Hematopoietic multipotent progenitor cell treated with erythropoietin and hydrocortisone succinate and interleukin-3 and kit ligand, for 8 days (in vitro differentiated cells): ENCODE measurements at places on chromosomes 11 and 22.

DNA sequence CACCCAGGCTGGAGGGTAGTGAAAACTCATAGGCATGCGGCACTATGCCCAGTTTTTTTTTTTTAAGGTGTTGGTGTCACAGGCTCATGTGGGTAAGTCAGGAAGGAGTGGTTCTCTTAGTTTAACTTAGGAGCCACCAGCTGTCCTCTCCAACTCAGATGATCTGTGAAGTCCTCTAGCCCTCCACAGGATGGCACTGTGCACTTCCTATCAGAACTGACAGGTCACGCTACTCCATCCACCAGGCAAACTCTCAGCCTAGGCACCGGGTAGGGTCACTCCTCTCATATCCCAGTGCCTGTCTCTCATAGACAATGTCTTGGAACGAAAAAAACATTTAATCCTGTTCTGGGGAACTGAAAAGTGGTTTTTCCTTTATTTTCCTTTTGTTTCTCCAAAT is 16.5 kb downstream of the NAP1L4 start:
- DNase-seq = peak; percentile 73

DNA sequence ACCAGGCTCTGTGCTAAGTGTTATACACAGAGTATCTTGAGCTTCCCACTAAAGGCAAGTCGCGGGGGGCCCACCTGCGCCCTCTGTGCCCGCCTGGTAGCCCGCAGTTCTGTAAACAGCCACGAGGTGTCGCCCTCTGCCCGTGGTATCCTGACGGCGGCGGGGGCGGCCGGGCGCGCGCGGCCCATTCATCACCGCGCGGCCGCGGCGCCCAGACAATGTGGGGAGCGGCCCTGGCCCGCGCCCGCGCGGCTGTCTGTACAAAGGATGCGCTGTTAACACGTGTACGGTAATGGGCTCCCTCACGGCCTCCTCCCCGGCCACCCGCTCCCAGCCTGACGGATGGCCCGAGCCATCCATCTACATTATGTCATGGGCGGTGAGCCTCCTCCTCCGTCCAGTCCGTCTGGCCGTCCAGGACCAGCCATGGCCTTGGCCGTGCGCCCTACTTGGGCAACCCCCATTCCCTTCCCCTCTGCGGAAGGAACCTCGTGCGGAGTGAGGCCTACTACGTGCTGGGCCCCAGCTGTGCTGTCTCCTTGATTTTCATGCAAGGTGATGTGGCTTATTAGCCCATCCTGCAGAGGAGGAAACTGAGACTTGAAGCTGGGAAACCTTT is 99.4 kb downstream of the MIAT start:
- peak; percentile 38 for DNase-seq

GRCh38 chr22:31905356-31905755 is 39.0 kb upstream of the YWHAH start:
- DNase-seq = no peak

DNA sequence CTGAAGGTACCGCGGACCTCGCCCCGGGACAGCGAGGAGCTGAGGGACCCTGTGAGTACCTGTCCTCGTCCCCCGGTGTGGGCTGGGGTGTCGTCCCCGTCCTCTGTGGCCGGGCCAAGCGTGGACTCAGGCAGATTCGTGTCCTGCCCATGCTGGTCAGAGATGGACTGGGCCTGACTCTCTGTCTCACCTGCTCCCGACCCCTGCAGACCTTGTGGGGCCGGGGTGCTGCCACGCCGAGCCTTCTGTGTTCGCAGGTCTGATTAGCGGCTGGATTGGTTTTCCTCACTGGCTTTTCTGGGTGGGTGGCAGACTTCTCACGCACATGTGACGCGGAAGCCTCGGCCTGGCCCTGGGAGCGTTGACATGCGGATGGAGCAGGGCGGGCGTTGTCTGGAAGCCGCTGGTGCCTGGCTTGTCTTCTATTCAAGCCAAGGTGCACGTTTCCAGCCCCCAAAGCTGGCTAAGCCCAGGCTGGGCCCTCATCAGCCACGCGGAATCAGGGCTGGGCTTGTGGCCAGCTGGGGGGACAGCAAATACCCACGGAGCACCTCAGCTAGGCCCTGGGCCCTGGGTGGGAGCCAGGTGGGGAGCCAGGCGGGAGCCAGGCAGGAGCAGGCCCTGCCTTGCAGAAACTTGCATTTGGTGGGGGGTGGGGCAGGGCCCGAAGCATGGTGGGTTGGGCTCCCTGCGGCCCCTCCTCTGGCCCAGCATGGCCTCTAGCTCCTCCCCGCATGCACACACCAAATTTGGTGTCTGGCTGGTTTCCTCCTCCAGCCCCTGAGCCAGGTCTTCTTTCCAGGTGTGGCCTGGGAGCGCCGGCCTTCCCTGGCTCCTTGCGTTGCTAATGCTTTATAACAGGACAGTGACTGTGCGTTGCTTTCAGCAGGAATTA is 7.0 kb downstream of the GRAMD4 start:
- DNase-seq = no peak

DNA sequence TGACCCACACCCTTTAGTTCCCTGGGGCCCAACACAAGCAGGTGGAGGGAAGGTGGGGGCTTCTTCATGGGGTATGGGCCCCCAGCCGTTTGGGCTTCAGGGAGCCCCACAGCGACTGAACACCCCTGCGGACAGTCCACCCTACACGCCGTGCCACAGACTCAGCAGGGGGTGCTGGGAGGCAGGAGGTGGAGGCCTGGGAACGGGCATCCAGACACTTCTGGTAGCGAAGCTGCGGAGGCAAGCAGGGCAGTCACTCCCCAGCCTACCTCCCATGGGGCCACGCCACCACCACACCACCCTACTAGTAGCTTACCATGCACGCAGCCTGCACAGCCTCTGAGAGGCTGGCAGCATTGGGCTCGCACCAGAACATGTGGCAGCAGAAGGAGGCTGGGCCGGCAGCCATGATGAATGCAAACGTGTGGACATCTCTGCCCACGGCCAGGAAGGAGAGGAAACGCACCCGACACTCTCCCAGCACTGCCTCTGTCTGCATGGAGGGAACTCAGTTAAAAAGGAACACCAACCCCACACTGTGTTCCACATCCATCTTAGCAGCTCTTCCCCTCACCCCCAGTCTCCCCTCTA is 5.3 kb downstream of the SMPD1 start:
- no peak for DNase-seq

DNA sequence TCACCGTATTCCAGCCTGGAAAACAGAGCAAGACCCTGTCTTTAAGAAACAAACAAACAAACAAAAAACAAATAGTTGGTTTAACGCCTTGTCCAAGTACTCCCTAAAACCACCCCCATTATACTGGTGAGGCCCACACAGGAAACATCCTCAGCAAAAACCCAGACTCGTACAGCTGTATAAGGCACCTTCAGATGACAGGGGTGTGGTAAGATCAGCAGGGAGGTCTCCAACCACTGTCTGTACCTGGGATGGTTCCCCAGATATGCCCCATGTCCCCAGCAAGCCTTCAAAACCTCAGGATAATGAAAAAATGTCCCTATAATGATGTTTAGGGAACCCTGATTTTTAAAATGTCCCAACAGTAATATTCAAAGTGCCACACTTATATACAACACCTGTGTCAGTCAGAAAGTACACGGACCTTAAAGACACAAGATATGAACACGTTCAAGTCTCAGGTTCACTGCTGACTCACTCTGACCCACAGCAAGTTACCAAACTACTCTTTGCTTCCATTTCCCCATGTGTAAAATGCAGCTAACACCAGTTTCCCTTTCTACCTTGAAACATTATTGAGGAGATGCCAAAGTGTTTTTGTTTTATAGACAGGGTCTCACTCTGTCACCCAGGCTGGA is 9.3 kb downstream of the SF3A1 start:
- no peak for DNase-seq

GRCh38 chr11:69808667-69809086 is 10.5 kb downstream of the FGF3 start:
- DNase-seq = no peak

GRCh38 chr22:41248314-41248713 is 7.6 kb upstream of the CHADL start:
- DNase-seq = no peak

- DNase-seq = peak; percentile 30
Measured at GRCh38 chr11:67644042-67644441, 4.5 kb upstream of the TBX10 start.

GRCh38 chr11:17601676-17602075 is 54.6 kb downstream of the OTOG start:
- DNase-seq = no peak

GRCh38 chr22:44755417-44755816 is 3.0 kb downstream of the ARHGAP8 start:
- DNase-seq = no peak

DNA sequence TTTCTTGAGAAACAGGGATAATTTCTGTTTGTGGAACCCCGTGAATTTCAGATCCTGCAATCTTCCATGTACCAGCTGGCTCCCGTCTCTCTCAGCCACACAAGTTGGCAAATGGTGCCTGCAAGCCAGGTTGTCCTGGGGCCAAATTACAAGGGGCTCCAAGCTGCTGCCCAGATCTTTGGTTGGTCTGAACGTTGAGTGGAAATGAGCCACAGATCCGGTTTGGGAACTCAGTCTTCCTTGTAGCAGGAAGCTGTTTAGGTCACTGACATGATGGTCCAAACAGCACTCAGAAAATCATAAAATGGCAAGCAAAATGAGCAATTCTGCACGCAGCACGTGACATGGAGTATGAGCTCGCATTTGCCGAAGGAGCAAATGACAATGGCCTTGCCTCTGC is 1496.4 kb downstream of the TBC1D22A start:
- DNase-seq = no peak

DNA sequence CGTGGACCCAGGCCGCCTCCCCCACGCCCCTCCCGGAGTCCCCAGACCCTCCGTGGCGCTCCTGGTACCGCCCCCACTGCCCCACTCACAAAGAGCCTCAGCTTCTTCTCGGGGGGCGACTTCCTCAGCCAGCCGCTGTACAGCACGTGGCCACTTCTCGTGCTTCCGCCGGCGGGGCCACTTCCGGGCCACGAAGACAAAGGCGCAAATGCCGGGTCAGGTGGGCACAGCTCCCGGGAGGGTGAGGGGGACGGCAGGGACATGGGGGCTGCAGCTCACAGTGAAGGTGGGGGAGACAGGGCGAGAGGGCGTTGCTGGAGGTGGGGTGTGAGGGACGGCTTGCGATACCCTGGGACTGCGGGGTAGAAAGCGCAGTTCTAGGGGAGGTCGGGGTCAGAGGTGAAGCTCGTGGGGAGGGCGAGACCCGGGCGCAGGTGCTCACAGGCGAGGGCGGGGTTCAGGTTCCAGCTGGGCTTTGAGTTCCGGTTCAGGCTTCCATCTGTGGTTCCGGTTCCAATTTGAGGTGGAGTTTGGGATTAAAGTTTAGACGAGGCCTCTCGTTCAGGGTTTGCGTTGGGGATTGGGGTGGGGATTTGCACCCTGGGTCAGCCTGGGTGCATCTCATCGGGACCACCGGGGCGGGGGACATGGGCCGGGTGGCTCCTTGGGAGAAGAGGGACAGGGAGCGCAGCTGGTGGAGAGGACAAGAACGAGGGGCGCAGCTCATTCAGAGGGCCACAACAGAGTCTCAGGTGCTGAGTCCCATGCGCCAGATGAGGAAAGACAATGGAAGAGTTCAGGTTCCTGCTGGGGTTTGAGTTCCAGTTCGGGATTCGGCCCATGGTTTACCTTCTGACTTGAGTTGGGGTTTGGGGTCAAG is at the start of gene GAB4:
Gene GAB4, minus strand, starts transcription at position 371 of the 880 bp plus-strand sequence. Its CDS starts 108 bp downstream, at position 263.
- DNase-seq = no peak

DNA sequence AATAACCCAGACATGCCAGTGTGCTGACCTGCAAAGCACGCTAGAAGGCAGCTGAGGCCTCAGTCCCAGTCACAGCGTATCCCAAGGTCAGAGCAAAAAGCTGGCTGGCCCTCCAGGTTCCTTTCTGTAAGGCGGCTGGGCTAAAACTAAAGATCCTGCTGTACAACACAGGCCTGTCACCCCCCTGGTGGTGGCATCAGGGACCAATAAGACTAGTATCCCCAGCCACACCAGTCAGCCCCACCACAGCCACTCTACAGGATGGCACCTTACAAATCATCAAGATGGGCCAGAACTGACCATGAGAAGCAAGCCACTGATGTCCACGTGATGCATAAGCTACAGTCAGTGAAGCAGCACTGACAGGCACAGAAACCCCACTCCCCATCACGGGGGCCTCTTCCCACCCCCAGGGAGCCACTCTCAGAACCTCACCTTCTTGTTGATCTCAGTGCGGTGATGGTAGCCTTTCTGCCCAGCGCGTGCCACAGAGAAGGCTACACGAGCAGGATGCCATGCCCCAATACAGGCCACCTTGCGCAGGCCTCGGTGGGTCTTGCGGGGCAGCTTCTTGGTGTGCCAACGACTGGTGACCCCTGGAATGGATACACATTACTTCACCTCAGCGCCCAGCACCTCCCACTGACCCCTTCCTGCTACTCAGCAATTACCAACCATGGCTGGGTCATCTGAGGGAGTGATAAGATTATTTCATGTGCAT is 5.0 kb downstream of the RPL3 start:
- DNase-seq = peak; percentile 41

DNA sequence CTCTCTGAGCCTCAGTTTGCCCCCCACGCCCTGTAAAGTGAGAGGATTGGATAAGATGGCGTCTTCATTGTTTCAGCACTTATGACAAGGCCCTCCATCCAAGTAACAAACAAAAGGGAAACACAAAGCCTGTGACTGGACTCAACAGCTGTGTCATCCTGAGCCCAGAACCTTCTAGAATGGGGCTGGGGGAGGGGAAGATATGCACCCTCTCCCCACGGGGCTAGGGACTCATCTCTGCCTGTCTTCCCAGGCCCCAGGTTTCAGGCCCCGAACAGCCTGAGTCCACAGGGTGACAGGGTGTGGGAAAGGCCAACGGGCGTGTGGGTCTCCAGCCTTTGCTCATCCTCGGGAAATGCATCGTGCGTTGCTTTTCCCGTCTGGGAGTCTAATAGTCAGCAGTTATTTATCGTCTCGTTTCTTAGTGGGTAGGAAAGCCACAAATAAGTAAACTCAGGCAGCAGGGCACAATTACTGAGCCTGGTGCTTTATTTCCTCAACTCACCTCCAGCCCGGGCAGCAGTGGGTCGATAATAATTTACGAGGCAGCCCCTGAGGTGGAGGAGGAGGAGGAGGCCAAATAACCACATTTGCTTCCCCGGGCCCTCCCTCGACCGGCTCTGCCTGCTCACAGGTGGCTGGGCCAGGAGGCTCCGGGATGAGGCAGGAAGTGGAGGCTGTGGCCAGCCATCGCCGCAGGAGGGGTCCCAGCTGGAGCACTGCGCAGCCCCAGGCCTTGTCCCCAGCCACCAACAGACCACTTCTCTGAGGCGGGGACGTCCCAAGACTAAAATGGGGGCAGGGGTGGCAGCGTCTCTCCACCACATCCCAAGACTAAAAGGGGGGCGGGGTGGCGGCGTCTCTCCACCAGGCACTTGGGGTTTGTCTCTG is 54.4 kb downstream of the FLRT1 start:
- DNase-seq = no peak

- no peak for DNase-seq
Measured at GRCh38 chr11:10622108-10622507, 53.6 kb upstream of the LYVE1 start.

GRCh38 chr22:19393704-19394103 is 37.8 kb downstream of the HIRA start:
- DNase-seq = no peak

- DNase-seq = no peak
Measured at GRCh38 chr22:20399866-20400605, 6.1 kb downstream of the ZNF74 start.
